ENCODE measurements at places on chromosomes 2 and 18.

- no peak for DNase-seq
Observed at GRCh38 chr18:54119524-54120019, 104.9 kb downstream of the MBD2 start.

DNA sequence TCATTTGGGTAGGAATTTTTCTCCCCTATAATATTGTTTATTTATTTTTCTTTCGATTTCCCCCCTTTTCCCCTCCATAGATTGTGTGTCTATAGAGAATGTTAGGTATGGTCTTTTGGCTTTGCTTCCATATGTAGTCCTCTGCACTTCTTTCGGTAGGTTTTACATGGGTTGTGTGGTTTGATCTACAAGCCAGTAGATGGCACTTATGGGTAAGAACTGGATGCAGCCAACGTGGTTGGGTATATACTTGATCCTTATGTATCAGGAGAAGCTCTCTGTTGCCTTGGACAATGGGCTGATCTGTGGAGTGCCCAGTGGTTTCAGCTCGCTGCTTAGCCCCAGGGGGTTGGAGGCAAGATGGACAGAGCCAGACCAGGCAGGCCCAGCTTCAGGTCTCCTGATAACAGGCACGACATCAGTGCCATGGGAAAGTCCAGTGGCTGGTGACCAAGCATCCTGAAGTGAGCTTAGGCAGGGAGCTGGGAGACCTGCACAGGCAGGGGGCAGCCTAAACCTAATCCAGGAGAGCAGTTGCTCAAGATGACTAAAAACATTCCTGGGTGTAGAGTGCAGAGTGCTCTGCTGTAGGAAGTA, 488.3 kb downstream of the CCDC85A start:
- no peak for DNase-seq

- DNase-seq = no peak
Observed at GRCh38 chr2:69817729-69818501, 11.5 kb upstream of the GMCL1 start.

DNA sequence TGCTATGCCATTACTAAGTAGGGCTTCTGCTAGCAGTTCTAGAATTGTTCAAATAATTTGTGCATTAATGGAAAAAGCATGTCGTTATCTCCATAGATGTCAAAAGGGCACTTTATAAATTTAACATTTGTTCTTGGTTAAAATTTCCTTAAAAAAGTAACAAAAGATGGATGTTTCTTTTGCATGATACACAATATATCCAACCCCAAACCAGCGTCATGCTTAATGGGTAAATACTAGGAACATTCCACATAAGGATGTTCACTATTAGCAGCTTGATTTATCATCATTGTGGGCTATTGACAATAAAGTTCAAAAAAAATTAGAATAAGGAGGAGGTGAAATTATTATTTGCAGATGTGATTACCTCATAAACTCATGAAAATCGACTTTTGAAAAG, 79.7 kb downstream of the GREB1L start:
- DNase-seq = no peak

GRCh38 chr2:225637259-225637658, 237.7 kb downstream of the NYAP2 start:
- DNase-seq = no peak

GRCh38 chr2:68423966-68424650, 43.0 kb downstream of the FBXO48 start:
- no peak for DNase-seq

GRCh38 chr18:9760641-9761040, 52.5 kb downstream of the RAB31 start:
- DNase-seq = no peak

GRCh38 chr2:38266382-38267061, 110.6 kb downstream of the ATL2 start:
- no peak for DNase-seq

DNA sequence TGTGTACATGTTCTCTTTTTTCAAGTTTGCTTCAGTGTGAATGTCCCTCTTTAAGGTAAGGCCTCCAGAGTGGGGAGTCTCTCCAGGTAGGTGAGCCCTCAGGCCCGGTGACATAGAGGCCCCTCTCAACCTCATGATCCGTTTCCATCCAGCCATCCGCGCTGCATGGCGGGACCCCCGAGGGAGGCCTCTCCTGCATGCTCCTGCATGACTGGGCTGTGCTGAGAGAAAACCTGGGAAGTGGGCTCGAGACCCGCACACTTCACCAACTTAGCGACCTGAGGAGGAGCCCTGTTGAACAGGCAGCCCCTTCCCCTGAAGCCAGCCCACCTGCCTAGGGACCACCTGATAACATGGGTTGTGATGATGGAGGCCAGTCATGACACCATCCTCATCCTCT, 131.3 kb upstream of the EPAS1 start:
- no peak for DNase-seq

GRCh38 chr18:12394428-12394827, 13.3 kb upstream of the PRELID3A start:
- DNase-seq = no peak

- no peak for DNase-seq
Observed at GRCh38 chr2:190417045-190417842, 9.1 kb downstream of the MFSD6 start.
